ENCODE measurements at places on chromosomes 16 and 17.

DNA sequence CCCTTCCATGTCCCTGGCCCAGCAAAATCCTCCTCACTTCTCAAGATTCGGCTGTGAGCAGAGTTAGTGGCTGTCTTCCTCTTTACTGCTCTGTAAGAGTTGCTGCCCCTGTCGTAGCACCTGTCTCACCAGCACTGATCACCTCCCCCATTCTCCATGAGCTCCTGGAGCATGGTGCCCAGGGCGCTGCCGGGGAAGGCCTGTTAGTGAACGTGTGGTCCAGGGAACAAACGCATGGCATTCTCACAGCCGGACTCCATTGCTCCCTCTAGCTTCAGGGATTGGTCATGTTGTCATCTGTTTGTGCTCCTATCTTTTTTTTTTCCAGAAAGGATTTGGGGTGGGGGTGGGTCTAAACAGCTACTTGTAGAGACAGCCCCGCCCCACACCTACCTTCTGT, 141.2 kb downstream of the CMIP start:
- DNase-seq, result no peak

DNA sequence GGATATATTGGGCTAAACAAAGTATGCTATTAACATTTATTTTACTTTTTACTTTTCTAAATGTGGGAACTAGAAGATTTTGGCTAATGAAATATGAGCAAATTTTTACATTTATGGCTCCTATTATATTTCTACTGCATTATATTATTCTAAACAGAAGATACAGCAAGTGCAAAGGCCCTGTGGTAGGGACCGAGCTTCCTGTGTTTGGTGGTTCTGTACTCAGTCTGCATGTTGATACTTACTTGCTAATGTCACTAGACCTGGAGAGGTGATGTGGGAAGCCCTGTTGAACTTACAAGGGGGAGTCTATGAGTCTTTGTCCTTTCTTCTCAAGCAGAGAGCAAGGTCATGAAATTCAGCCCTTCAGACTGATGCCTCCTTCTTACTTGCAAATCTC, 10.0 kb upstream of the IRX3 start:
- no peak for DNase-seq

DNA sequence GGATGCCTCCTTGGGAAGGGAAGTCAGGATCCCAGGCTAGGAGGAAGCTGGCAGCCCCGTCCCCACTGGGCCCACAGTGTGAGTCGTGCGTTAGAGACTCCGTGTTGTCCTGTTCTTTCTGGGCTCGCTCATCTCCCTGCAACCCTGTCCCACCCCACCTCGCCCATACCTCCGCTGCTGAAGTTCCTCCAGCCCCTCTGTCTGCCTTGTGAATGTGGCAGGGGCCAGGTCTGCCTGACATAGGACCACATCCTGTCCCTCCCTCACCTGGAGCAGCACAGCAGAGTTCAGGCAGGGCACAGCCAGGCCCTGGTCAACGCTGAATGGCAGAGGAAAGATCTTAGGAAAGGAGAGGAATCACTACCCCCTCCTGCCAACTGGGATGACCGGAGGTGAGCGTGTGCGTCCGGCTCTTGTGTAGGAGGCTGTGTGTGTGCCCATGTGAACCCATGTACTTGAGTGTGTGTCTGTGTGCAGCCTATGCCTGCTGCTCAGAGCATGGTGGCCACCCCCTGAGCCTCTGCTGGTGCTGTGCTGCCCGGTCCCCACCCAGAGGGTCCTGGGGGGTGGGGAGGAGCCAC, 12.8 kb downstream of the KCNJ18 start:
- no peak for DNase-seq

DNA sequence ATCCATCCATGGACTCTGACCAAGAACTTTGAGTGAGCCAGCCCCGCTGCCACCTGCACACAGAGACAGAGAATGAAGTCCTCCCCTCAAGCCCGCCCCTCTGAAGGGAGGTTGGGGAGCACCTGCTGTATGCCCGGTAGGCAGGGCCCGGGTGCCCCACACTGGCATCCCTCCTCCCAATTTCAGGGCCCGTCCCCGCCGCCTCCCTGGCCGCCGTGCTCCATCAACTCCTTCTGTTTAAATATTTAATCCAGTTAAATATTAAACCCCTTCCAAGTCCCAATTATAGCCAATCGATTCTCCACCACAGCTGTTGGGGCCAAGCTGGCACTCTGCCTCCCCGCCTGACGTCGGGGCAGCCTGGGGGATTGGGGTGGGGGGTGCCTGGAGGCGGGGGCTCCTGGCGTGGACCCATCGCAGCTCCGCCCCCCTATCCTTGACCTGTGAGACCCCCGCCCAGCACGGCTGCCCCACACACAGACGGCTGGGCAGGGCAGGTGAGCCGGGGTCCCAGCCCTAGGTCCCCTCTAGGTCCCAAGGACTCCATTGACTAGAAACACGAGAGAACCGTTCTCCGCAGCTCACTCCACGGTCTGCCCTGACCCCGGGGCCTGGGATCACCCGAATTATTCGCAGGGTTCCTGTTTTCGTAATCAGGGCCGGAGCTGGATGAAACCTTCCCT, 18.0 kb upstream of the CACNA1H start:
- no peak for DNase-seq

- DNase-seq, result peak; percentile 53
Measured at GRCh38 chr17:2029911-2030778, at the start of gene DPH1. Gene DPH1 (plus strand): TSS chr17:2030153. CDS start chr17:2030170, 17 bp downstream.

- DNase-seq, result no peak
Measured at GRCh38 chr17:77933777-77934398, 24.6 kb upstream of the TNRC6C start.

- DNase-seq, result no peak
Measured at GRCh38 chr17:49910094-49910857, 58.7 kb upstream of the DLX4 start.

GRCh38 chr17:38735161-38735997, 5.2 kb downstream of the CISD3 start:
- DNase-seq, result no peak

- DNase-seq, result peak; percentile 53
Measured at GRCh38 chr16:67884684-67885083, at the start of gene NRN1L. Gene NRN1L (plus strand): TSS chr16:67884885. CDS start chr16:67884904, 19 bp downstream.

- DNase-seq, result no peak
Measured at GRCh38 chr16:87653234-87653633, 50.9 kb downstream of the JPH3 start.

DNA sequence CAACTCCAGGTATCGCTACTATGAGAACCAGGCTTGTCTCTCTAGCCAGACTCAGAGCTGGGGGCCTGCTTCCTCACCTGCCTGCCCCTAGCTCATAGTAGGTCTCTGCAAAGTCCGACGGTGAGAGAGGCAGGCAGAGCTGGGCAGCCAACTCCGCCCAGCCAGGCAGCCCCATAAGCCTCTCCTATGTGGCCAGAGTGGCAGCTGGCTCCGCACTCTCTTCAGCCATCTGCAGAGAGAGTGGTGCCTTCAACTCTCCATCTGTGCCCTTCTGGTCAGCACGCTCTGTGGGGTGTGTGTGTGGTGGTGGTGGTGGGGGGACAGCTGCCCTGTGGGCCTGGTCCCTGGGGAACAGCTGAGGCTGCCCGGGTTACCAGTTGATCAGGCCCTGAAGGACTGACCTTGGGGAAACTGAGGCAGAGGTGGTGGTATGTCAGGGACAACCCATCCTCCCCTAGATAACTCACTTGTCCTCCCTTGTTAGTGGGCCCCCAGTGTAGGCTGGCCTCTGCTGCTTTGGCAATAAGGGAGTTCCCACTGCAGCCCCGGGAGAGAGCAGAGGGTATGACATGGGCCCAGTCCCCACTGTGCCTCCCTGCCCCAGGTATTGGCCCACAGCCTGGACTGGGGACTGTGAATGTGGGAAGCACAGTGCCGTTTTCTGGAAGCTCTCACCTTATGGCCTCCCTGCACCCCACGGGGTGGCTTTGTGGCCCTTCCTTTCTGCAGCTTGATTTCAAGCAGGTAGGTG, 1.8 kb upstream of the ADGRG1 start:
- DNase-seq, result no peak

DNA sequence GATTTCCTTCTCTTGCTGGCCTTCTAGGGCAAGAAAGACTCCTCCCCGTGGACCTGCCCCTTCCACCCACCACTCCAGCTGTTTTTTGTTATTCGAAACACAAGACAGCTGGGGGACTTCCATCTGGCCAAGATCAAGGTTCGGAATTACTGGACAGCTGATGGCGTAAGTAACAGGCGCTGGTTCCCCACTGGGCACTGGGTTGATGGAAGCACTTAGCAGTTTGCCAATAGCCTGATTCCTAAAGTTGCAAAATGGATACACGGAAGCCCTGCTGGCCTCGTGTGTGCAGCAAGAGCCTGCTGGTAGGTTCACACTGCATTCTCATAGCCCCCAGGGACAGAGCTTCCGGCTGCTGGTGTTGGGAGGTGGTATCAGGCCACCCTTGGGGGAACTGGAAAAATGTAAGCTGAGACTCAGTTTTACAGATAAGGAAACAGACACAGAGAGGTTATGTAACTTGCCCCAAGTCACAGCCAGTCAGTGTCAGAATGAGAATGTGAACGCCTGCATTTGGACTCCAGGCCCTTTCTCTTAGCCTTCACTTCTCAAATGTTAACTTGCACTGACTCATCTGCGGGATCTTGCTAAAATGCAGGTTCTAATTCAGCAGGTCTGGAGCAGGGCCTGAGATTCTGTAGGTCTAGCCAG, 171.7 kb downstream of the KATNIP start:
- DNase-seq, result no peak

DNA sequence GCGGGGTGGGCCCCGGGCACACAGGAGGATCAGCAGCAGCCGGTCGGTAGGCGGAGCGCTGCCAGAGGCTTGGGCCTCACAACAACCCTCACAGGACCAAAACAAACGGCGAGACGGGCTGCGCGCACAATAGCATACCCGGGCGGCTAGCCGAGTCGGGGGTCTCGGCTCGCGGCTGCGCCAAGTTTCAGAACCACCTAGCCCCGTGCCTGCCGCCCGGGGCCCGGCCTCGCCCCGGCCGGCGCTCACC, 732 bp downstream of the ULK2 start:
- DNase-seq, result no peak

DNA sequence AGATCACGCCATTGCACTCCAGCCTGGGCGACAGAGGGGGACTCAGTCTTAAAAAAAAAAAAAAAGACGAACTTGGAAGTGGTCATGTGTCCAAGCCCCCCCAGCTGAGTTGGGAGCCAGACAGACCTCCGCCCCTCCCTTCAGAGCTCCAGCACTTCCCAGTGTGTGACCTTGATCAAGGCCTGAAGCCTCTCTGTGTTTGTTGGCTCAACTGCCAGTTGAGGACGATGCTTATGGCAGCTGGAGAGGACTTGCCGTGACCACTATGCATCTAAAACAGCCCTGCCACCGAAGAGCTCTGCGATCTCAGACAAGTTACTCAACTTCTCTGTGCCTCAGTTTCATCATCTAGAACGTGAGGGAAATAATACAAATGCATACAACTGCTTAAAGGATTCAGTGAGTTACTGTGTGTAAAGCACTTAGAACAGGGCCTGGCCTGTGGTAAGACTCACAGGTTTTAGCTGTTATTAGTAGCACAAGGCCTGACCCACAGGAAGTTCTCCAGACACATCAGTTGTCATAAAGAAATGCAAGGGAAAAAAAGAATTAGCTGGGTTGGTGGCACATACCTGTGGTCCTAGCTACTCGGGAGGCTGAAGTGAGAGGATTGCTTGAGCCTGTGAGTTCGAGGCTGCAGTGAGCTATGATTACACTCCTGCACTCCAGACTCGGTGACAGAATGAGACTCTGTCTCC, 7.0 kb upstream of the IL27 start:
- no peak for DNase-seq

DNA sequence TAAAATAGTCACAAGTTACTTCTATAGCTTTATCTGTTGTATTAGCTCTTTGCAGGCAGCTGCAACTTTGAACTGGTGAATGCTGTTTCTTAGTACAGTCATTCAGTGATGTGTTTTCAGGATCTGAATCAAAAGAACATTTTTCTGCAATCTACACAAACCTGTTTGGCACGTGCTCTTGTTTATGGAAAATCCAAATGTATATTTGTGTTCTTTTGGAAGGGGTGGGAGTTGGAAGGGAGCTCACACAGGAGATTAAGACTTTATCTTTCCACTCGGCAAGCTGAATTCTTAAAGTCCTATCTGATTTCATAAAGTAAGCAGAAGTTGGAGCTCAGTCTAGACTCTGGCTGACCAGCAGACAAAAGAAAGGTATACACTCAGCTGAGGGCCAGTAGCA, 300.2 kb downstream of the MAP2K6 start:
- no peak for DNase-seq

DNA sequence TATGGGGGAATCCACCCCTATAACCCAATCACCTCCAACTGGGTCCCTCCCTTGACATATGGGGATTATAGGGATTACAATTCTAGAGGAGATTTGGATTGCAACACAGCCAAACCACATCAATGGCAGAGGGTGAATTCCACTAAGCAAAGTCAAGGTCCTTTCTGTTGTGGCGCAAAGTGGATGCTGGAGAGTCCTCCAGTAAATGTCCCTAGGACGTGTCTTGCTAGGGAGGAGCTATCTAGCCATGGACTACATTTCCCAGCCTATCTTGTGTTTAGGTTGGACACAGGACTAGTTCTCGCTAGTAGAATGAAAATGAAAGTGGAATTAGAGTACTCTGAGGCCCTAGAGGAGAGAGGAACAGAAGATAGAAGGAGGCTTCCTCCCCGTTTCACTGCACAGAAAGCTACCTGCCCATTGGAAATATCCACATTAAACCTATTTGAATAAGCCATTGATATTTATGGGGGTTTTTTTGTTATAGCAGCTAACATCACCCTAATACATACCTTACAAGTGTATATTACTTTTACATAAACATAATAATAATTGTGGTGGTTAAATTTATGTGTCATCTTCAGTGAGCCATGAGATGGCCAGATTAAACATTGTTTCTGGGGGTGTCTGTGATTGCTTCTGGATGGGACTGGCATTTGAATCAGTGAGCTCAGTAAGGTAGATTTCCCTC, 56.7 kb upstream of the ERCC4 start:
- DNase-seq, result no peak

GRCh38 chr17:7029659-7030058, 6.2 kb upstream of the SLC16A13 start:
- no peak for DNase-seq

- no peak for DNase-seq
Measured at GRCh38 chr16:11696266-11697012, 28.2 kb downstream of the SNN start.

DNA sequence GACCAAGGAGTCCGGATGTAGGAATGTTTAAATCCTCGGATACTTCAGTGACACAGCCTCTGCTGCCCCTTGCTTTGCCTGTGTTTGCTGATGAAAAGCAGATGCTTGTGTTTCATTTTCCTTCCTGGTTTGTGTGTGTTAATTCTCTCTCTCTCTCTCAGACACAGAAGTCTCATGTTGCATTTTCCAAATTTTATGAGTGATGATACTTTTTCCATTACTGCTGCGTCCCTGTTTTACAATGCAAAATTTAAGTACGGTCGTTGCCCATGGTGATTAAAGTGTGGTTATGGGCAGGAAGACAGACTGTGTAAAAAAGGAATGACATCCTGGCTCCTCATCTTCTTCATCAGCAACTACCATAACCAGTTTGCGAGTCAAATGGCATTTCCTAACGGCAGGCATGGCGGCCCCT, 5.7 kb downstream of the RMI2 start:
- no peak for DNase-seq

DNA sequence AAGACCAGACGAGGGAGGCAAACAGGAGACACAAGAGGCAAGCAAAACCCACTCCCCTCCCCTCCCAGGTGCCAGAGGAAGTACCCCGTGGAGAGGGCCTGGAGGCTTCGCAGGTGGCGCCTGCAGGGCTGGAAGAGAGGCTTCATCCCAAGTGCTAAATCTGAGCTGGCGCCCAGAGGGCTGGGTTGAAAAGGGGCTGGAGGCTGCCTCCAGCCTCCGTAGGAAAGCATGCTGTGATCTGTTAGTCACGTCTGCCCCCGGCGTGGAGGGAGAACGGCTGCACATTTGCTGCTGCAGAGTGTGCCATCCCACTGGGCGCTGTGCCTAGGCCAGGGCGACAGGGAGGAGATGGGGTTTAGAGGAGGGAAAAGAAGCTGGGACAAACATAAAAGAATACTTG, 16.9 kb downstream of the RPH3AL start:
- DNase-seq, result no peak

All from cerebellar nuclear complex (tissue), 1 donor.